Stimulated activated CD4-positive, alpha-beta T cell treated with anti-CD3 and anti-CD28 coated beads, Interleukin-1b, Interleukin-23, amount 100 ng/mL, for 4 hours (primary cell): ENCODE measurements at places on chromosomes 12 and 14.

- no peak for DNase-seq
These were observed 287.3 kb downstream of the NAV3 start for GRCh38 chr12:78118036-78118435.

DNA sequence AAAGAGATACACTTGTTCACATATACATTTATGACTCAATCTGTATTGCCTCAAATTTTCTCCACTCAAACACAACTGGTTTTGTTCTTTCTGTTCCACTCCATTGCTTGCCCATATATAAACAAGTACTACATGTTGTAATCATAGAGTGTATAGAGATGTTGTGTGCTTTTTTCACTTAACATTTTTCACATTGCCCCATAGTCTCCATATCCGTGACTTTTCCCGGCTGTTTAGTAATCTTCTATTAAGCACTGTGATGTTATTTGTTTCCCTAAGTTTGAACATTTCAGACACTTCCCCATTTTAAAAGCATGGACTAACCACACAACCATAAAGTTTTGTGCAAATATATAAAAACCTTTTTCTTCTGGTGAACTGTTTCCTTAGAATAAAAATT is 45.5 kb upstream of the PTPRR start:
- no peak for DNase-seq

- DNase-seq: no peak
These were observed 4.5 kb upstream of the SRSF9 start for GRCh38 chr12:120473807-120474615.

DNA sequence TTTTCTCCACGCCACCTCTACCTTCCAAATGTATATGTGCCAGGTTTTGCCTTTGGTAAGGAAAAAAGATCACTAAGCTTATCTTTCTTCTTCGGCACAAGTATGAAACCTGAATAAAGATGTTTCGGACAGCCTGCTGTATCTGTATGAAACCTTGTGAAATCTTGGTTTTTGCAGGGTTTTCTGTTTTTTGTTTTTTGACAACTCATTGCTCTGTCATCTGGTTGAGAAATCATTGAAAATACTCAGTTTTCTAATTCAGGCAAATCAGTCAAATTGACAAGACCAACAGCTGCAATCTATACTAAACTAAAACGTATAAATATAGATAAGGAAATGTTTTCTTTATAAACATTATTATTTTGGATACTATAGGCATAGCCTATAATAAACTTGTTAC is 63.1 kb upstream of the FGD4 start:
- DNase-seq: no peak

DNA sequence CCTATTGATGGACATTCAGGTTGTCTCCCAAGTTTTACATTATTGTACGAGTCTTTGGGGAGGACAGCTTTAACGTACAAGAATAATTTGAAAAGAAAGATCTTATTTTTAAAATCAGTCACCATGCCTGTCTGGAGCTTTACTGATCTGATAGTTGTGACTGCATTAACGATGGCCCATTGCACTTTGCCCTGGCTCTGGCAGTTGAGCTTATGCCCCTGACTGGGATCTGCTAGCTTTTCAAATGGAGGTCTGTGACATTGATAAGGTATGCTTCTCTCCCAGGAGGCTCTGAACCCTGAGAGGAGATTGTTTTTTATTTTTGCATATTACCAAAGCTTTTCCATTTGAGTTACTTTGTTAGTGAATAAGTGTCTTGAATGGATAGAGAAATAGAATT is 17.9 kb upstream of the RAB3IP start:
- no peak for DNase-seq

DNA sequence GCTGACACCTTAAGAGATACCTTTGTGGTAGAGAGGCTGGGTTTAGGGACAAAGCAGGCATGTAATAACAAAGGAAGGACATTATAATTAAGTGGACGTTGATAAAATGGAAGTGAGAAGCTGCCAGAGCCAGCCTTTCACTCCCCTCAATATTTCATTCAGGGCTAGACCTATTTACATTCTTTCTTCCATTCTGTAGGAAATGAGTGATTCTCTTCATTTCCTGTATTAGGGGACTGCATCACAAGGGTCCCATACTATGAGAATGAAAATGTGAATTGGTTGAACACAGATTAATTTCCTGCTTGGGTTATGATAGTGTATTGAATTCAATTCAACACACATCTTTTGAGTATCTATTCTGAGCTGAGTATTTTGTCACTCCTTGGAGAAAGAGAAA is 143.0 kb downstream of the OTOGL start:
- DNase-seq: no peak

GRCh38 chr14:96191353-96191752 is 13.3 kb upstream of the BDKRB2 start:
- DNase-seq: no peak

DNA sequence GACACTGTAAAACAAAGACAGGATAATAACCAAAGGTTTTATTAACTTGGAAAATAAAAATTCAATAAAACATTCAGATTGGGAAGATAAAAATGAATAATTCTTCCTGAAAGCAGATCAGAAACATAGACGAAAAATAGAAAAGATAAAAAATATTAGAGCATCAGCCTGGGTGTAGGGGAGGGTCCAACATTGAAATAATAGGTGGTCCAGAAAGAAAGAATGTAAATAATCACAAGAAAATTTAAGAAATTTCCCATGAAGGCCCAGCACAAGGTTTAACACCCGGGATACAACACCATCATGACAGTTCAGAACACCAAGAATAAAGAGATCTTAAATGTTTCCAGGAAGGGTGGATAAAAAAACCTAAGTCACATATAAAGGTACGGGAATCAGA is 31.1 kb upstream of the DICER1 start:
- no peak for DNase-seq

DNA sequence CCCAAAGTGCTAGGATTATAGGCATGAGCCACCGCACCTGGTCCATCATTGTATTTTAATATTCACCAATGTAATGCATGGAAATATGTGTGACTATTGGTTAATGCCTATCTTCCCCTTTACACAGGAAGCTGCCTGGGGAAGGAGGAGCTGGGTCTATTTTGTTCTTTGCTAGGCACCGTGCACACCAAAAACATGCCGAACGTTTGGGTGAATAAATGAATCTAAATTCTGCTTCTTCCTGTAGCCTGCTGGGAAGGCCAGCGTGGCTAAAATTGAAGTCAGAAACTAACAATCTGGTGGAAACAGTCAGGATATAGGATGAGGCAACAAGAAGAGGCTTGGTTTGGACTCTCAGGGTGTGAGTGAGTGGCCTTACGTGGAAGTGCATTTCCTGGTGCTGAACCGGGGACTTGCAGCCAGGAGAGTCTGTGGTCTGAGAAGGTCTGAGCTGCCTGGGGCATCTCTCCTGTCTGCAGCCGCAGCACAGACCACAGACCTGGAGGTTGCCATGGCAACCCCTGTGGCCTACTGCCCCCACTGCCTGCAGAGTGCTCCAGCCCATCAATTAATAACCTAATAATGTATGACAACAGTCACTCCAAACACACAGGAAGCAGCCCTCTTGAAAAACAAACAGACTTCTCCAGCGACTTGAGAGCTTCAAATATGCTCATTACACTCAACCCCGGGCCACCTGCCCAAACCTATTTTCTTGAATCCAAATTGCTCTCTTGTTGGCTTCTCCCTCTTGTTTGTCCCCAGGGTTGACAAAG is 5.5 kb upstream of the GPR68 start:
- no peak for DNase-seq

DNA sequence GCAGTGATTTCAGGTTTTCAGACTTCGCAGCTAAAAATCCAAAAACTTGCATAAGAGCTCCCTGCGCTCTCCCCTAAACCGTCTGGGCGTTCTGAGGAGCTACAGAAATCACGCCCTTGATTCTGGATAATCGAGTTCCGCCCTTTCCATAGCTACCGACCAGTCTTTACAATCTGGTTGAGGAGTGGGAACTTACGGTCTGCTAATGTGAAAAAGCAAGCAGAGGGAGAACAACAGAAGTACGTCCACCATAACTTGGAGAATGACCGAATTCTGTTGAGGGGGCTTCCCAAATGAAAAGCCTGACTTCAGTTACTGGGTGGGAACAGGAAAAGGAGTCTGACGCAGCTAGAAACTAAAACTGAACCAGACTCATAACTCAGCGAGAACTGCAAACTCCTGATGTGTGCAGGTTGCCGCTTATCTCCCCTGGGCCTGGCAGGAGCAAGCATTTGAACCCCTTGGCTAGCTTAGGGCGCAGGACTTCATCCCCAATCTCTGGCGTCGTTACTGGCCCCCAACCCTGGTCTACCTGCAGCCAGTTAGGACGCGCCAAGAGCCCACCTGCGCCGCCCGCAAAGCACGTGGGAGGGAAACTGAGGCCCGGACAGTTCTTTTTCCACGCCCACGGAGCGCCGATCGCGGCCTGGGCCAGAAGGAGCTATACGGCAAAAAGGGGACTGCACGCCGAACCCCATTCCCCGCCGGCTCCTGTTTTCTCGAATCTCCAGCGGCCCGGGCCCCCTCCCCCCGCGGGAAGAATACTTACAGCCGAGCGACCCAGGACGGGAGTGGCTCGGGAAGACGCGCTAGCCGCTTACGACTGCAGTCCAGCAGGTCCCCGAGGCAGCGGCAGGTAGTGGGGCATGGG is 838 bp downstream of the LRIG3 start:
- DNase-seq: no peak

DNA sequence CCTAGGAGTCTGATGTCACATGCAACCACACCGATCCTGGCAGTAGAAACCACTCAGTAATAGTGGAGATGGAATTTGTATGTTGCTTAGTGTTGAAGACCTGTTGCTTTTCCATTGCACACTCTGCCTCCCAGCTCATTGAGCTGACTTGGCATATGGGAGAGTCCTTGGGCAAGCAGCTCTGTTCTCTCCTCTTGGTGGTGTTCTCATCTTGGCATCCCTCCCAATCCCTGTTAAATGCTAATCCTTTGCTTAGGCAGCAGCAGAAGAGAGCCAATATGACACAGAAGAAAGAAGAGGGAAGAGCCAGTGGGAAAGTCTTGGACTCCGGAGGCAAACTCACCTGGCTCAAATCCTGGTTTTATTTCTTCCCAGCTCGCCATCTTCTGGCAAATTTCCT is 178.0 kb upstream of the CAND1 start:
- no peak for DNase-seq

GRCh38 chr14:50107850-50108249 is 8.5 kb downstream of the VCPKMT start:
- DNase-seq: no peak

DNA sequence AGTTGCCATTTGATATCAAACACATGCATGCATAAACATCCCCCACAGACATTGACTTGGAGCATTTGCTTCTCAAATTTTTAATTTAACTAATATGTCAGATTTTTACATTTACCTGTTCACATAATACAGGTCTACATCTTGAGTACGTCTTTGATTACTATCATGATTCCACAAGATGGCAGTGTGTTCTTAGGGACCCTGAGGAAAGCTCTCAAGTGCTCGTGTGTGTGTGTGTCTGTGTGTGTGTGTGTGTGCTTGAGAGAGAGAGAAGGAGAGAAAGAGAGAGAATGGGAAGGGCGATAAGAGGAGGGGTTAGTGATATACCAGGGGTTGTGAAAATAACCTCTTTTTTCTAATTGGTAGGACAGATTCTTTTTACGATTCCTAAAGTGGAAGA is 167.1 kb upstream of the OR4E1 start:
- DNase-seq: no peak

- no peak for DNase-seq
These were observed 4.3 kb downstream of the OLR1 start for GRCh38 chr12:10167599-10167998.

GRCh38 chr12:69687390-69687789 is 11.7 kb downstream of the BEST3 start:
- DNase-seq: no peak

DNA sequence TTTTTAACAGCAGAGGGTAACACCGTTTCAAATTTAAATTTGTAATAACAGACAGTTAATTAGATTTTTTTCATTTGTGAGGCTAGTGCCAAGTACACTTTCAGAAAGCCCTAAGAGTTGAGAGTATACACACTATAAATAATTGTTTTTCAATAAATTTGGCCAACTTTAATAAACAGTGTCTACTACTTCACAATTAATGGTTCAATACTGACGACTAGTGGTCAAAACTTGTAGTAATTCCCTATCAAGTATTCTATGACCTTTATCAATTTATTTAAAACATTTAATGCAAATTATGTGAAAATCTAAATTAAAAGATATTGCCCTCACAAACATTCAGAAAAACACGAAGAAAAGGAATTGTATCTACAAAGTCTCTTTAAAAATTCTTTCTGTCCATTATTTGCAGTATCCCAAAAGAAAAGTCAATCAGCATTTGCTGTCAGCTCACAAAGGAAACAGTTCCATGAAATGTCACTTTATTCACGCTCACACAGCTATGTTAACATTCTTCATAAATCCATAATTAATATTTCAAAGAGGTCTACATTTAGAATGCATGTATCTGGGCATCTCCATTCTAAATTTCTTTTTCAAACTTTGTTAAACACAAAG is 91.2 kb downstream of the CEP128 start:
- DNase-seq: no peak

- DNase-seq: no peak
These were observed 3.4 kb downstream of the RIMKLB start for GRCh38 chr12:8701046-8701660.

DNA sequence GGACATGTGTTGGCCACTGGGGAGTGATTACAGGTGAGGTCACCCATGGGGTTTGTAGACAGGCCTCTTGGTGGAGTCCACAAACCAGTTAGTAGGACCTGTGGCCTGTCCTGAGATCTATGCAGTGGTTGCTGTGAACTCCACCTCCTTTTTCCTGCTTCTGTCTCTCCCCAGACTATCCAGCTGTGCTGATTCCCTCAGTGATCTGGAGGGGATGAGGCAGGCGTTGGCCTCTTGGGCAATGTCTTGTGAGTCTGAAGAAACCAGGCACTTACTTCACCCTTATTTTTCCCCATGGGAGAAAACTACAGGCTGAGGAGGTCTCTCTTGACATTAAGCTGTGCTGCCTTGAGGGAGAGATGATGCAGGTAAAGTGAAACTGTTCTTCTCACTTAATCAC is 257.2 kb upstream of the PRICKLE1 start:
- DNase-seq: no peak

GRCh38 chr14:32662211-32662610 is 276.5 kb upstream of the NPAS3 start:
- DNase-seq: no peak

DNA sequence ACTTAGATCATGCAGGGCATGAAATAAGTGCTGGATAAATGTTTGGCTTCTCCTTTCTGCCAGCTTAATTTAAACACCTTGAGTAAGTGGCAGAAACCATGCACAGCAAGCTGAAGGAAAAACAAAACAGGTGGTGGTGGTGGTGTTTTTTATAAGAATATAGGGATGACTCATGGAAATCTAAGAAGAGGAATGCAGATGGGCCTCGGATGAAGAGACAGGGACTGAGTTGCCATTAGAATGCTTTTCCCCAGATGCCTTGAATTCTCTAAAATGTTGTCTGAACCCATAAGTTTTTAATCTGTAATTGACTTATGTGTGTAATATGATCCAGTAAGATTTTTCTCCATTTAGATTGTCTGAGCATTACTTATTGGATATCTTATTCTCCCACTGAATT is 93.1 kb upstream of the ZDHHC17 start:
- DNase-seq: no peak

DNA sequence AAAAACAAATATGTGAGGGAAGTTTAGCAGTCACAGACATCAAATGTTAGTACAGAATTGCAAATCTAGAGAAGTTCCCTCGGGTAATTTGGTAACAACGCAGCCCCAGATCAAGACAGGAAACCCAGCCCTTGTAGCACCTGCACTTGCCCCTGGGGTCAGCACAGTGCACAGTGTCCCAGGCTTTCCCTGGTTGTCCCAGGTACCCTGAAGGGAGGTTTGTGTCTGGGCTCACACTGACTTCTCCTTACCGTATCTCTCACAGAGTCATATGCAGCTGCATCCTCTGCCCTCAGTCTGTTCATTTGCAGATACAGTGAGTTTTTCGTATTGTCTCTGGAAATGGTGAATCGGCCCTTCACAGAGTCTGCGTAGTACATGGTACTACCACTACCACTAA is 528.9 kb downstream of the TMEM121 start:
- no peak for DNase-seq
